Articular chondrocyte of knee joint (primary cell): ENCODE measurements at places on chromosomes 13 and 19. TPM values are rescaled to one million over a fixed set of nuclear protein-coding genes. Genes with fewer than 3 reads are reported as not detected.

Gene MIER2
- 6.5 and 6.9 TPM in 2 replicates for total RNA-seq

Gene DGKH
- 11.9 and 12.8 TPM in 2 replicates for total RNA-seq

Gene LYPD5
- total RNA-seq, result 0.65 and 1.1 TPM in 2 replicates

Gene VSTM1
- total RNA-seq, result not detected in 2 replicates
